NCI-H1105 (cell line): ENCODE measurements at places on chromosomes 5 and 9.

DNA sequence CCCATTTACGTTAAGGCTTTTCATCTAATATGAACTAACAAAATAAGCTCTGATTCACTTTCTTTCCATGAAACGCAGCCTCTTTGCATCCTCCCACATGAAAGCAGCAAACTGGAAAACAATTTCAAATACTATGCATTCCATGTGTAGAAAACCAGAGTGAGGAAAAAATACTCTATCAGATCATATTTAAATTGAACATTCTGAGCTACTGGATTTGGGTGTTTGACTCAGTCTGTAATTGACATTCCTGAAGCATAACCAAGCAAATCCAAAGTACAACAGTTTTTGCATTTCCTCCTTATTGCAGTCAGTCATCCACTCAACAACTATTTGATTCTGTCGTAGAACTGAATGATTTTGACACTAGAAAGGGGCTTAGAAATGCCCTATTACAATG, 399.1 kb upstream of the NMUR2 start:
- no peak for DNase-seq

- DNase-seq = no peak
Measured at GRCh38 chr9:15007698-15008097, 97.5 kb upstream of the FREM1 start.

GRCh38 chr9:99058964-99059921, 45.7 kb upstream of the TGFBR1 start:
- DNase-seq = no peak

DNA sequence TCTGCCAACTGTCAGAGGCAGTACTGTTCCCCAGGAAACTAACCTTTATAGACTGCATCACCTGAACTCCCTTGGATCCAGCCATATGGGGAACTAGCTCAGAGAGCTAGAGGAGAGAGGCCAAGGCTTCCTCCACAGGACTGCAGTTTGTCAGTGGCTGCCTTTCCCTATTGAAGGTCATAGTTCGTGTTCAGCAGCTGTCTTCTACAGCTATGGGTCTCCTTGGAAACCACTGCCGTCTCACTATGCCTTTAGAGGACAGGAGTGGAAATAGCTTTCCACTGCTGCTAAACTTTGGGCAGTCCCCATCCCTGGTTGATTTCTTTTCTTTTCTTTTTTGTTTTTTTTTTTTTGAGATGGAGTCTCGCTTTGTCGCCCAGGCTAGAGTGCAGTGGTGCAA, 4.4 kb upstream of the SLIT3 start:
- no peak for DNase-seq

GRCh38 chr5:1274471-1274870, 20.4 kb downstream of the TERT start:
- DNase-seq = no peak

- no peak for DNase-seq
Measured at GRCh38 chr9:135130207-135130976, 42.9 kb downstream of the OLFM1 start.

- DNase-seq = no peak
Measured at GRCh38 chr5:177195307-177195952, 61.9 kb downstream of the NSD1 start.

GRCh38 chr5:158471535-158471924, 612.6 kb upstream of the CLINT1 start:
- DNase-seq = no peak

DNA sequence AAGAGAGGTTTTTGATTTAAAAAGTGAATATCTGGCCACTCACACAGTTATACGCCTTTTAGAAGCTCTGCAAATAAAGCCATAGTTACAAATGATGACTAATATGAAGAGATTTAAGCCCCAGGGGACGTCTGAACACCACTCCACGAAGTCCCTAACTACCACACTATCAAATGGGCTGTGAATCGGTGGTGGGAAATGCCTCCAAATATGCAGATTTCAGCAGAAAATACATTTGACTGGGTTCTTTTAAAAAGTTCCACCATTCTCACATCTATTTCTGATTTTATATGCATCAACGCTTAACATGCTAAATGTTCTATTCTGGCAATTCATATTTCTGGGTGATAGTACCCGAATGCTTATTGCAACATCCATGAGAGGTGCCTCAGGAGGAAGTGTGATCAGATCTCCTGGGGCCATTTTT, 22.5 kb downstream of the TICAM2 start:
- DNase-seq = no peak

DNA sequence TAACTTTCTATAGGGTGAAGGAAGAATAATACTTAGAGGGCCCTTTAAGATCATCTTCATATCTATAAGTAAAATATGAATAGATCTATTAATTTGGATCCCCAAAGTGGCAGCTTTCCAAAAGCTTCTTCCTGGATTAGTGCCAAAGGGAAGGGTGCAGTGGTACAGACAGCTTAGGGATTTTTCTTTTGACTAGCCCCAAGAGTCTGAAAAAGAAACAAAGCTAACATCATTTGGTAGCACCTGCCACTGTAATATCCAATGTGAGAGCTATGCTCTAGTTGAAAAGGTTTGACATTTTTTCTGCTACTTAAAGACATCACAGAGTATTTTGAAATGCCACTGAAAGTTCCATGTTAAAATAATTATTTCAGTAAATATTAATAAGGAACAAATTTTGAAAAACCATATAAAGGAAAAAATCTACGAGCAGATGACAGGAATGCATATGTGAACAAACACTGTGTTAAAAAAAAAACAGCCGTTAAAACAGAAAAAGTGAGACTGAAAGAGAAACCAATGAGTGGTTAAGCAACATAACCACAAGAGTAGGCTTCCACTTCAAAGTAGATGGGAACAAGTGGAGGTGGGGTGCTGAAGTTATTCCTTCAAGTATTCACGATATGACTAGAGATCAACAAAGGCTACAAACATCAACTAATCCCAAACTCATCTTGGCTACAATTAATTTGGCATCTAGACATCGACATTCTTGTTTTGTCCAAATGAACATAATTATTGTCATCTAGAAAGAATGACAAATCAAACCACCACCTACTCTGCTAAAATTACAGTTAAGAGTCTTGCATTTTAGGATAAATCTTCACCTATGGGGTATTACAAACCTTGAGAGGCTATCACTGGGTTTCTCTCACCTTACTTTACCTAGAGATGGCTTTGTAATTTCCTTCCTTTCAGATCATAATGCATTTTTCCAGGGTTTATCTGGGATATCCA, 137.5 kb downstream of the CPLANE1 start:
- DNase-seq = no peak

DNA sequence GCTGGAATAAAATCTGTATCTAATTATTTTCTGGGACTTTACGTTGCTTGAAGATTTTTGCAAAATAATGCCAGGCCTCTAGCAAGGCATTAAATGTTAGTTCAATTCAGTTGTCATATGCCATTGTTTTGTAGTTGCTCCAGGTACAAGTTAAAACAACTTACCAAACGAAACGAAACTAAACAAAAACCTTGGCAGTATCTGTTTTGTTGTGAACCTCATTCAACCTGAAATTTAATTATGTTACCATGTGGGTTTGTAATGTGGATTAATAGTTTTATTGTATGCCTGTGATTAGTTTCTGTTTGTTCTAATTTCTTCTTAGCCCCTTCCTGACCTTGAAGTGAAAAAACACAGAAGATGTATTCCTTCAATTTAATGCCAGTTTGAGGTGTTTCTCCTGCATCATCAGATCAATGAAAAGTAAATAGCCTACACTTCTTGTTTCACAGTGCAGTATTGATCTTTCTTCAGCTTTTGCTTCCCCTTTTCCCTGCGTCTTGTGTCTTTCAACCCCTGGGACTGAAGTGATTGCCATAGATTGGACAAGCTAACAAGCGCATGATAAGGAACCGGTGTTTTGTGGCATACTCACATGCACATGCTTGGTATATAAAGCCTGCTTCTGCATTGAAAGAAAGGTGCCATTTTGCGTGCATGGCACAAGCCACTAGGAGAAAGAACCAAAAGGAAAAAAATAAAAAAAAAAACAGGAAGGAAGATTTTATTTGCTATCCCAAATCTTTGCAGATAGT, 699.0 kb upstream of the ARRDC3 start:
- DNase-seq = no peak

DNA sequence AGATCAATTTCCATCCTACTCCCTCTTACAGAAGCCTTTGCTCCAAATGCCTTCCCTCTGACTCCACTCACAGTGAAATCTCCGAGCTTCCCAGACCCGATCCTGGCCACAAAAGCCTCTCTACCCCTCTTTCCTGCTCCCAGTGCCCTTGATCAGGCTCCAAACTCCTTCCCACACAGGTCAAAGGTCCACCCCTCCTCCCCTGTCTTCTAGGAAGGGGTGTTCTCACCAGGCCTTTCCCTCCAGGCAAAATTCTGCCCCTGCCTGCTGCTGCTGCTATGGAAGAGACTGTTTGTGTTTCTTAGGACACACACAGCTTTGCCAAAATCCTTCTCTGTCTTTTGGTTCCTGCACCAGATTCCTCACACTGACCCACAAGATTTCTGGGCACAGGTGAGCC, 85.8 kb upstream of the ALDH1A1 start:
- no peak for DNase-seq

GRCh38 chr9:20620650-20621470, 1.4 kb downstream of the MLLT3 start:
- DNase-seq = no peak

DNA sequence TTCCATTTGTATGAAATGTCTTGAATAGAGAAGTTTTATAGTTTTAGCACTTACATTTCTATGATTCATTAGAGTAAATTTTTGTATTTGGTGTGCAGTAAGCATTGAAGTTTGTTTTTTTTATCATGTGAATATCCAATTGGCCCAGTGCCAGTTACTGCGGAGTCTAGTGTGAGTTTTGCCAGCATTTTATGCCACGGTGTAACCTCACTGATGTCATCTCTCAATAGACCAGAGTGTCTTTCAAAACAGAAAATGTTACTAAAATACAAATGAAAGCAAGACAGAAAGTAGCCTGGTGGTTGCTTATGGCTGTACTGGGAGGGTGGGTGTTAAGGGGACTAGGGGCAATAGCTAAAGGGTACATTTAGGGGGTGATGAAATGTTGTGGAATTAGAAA, 62.8 kb downstream of the IPPK start:
- DNase-seq = no peak

GRCh38 chr5:6680922-6681321, 32.3 kb upstream of the TENT4A start:
- no peak for DNase-seq
